ENCODE measurements at places on chromosomes 11 and 22.

DNA sequence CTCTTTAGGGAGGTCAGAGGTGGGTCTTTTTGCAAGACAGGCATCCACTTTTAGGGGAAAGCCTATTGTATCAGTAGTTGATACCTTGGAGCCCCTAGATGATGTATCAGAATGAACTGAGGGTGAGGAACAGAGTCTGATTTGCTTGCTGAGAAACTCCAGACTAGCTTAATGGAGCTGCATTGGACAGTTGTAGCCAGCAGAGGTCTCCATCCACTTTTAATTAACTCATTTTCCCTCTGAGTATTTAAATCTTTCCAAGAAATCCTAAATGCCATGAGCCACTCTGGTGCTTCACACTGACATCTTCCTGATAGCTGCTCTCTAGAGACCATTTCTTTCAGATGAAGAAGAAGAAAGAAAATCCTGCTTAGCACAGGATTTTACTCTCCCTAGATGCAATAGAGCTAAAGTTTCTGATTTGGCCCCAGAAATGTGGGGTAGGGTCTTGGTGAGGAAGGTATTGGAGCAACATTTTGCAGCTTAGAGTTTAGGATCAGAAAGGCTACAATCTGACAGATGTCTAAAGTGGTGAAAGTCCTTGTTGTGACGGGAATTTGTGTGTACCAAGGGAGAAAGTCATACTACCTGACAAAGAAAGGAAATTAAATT lies 38.0 kb downstream of the EXT2 start:
- no peak for DNase-seq

DNA sequence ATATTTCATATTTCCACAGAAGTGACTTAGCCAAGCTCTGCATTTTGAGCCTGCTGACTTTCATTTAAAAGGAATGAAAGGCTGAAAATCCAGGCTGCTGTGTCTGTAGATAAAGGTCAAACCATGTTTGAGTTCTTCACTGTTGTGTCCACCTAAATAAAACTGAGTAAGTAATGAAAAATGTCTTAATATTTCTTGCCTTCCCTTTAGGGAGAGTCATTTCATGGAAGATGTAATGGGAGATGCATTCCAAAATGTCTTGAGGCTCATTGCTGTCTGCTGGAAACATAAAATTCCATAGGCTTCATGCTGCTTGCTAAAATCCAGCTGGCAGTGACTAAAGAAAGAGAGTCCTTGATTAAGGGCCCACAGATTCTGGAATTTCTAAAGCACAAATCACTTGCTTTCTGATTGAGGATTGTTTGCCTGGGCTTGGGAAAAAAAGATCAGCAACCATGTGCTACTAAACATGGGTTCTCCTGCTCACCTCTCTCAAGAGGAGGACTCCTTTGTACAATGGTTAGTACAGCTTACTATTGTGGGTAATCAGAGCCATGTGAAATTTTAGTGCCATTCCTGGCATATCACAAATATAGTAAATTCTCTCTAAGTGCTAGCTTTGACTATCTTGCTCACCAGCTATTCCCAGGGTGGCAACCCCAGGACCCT lies 56.9 kb downstream of the PANX1 start:
- no peak for DNase-seq

DNA sequence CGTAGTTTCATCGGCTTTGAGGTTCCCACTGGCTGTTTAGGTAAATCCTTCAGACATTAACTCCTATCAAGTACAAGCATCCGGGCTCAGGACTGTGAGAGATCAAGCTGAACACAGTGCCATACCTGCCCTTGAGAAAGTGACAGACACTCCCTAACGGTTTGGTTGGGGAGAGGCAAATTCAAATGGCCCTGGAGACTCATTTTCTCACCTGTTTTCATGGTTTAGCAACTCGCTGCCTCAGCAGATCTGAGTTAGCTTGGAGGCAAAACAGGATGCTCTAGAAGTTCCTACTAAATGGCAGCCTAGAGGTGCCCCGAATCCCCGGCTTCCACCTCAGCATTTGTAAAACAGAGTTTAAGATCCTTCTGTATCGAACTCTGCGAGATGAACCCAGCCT lies 3.6 kb upstream of the FBXO3 start:
- no peak for DNase-seq

GRCh38 chr11:82631722-82632630 lies 101.7 kb downstream of the FAM181B start:
- no peak for DNase-seq

GRCh38 chr22:24926849-24927579 lies 19.5 kb downstream of the LHFPL7 start:
- no peak for DNase-seq

- no peak for DNase-seq
These were observed 17.8 kb downstream of the SLC25A18 start for GRCh38 chr22:17581056-17581455.

GRCh38 chr11:23263466-23263865 lies 403.2 kb upstream of the CCDC179 start:
- DNase-seq: no peak

- peak; percentile 59 for DNase-seq
These were observed 51.7 kb downstream of the ZBTB16 start for GRCh38 chr11:114110952-114111947.

DNA sequence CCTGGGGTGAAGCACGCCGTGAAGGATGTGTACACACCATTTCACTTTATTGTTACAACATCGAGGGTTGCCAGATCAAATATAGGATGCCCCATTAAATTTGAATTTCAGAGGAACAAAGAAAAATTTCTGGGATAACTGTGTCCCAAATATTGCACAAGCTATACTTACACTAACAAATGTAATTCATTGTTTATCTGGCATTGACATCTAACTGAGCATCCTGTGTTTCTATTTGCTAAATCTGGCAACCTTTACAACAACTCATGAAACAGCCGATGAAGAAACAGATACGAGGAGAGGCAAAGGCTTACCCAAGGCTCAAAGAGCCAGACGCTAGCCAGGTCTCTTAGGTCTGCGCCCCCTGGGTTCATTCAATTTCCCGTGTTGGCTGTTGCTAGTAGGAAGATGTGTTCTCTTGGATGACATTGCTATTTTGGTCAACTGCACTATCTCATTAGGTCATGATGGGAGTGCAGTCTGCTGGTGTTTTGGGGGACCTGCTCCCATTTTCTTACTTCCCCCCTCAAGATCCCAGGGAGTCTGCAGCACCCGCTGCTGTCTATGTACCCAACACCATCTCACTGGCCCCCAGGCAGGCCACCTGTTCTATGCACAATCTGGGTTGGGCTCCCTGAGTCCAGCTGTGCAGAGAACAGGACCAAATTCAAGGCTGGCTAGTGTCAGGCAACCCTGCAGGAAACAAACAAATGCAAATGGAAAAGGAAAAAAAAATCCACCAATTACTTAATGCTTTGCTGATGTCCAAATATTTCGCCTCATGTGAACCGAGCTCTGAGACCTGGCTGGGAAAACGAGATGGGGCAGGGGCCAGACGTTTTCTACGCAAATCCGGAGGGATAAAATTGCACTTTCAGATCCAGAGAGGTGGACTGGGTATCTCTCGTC lies 560.9 kb downstream of the MIAT start:
- no peak for DNase-seq

DNA sequence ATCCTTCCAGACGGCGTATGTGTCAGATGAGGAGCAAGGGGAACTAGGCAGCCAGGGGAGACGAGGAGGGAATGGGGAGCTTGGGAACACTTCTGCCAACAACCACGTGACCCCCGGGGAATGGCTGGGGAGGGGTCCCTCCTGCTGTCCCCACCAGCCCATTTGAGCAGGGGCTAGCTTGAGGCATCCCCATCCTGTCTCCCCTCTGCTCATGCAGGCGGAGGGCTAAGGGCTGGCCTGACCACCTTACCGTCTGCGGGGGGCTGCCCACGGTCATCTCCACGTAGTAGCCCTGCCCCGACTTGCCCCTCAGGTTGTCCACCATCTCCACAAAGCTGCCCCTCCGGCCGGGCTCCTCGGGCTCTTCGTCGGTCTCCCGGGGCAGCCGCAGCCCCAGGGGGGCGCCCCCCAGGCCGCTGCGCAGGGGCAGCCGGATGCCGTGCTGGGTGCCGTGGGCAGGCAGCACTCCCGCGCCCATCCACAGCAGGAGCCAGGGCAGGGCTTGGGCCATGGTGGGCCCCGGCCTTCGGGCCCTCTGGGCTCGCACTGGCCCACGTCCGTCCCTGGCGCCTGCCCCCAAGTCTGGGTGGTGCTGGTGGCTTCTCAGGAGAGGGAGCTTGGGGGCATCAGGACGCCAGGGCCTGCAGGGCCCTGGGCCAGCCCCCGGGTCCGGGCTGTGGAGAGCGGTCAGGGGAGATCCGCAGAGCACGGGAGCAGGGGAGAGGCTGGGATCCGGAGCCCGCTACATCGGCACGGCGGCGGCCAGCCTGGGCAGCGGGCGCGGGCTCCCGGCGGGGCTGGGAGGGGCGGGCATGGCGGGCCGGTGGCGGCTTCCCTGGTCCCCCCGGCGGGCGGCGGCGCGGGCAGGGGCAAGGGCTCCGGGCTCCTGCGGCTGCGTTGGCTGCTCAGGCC lies 515 bp downstream of the BACE1 start:
- DNase-seq: no peak

- DNase-seq: no peak
These were observed 4.5 kb downstream of the SHISA8 start for GRCh38 chr22:41910050-41911000.

DNA sequence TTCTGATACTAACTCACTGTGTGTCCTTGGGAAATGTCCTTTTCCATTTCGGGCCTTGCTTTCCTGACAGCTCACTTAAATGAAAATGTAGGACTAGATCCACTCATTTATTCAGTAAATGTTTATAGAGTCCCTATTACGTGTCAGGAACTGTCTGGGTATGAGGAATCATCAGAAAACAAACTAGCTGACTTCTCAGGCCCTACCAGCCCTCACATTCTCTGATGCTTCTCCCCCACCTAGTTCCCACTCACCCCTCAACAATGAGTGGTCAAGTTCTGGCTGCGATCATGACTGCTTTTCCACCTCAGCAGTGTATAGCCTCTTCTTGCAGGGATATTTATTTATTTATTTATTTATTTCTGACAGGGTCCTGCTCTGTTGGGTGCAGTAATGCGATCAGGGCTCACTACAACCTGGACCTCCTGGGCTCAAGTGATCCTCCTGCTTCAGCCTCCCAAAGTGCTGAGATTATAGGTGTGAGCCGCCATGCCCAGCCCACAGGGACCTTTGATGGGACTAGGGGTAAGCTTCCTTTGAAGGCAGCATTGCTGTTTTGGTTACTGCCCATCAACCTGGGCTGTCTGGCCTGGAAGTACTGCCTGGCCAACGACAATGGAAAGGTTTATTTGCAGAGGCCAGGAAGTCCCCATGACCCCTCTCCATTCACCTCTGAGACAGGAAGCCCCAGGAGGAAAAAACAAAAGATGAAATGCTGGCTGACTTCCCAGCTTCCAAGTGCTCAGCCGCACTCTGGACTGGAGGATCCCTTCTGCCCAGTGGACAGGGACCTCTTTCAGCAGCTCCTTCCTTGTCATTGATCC lies 33.1 kb upstream of the POLD3 start:
- no peak for DNase-seq

GRCh38 chr11:2839395-2839943 lies 46.1 kb downstream of the CDKN1C start:
- DNase-seq: no peak

DNA sequence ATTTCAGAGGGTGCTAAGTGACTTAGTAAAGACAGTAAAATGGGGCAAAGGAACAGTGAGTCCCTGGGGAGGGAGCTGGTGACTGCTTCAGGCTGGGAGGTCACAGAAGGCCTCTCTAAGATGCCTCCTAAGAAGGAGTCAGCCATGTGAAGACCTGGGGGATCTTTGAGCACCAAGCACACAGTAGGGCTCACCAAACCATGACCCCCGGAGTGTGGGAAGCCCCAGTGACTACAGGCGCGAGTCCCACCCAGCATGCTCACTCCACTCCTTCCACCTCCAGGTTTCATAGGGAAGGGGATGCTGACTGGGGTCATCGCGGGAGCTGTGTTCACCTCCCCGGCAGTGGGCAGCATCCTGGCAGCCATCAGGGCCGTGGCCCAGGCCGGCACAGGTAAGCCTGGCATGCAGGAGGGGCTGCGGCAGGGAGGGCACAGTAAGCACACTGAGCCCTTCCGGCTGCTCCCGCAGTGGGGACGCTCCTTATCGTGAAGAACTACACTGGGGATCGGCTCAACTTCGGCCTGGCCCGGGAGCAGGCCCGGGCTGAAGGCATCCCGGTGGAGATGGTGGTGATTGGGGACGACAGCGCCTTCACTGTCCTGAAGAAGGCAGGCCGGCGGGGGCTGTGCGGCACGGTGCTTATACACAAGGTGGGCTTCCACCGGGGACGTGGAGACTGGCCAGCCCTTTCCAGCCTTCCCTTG lies 5.9 kb downstream of the TKFC start:
- no peak for DNase-seq

DNA sequence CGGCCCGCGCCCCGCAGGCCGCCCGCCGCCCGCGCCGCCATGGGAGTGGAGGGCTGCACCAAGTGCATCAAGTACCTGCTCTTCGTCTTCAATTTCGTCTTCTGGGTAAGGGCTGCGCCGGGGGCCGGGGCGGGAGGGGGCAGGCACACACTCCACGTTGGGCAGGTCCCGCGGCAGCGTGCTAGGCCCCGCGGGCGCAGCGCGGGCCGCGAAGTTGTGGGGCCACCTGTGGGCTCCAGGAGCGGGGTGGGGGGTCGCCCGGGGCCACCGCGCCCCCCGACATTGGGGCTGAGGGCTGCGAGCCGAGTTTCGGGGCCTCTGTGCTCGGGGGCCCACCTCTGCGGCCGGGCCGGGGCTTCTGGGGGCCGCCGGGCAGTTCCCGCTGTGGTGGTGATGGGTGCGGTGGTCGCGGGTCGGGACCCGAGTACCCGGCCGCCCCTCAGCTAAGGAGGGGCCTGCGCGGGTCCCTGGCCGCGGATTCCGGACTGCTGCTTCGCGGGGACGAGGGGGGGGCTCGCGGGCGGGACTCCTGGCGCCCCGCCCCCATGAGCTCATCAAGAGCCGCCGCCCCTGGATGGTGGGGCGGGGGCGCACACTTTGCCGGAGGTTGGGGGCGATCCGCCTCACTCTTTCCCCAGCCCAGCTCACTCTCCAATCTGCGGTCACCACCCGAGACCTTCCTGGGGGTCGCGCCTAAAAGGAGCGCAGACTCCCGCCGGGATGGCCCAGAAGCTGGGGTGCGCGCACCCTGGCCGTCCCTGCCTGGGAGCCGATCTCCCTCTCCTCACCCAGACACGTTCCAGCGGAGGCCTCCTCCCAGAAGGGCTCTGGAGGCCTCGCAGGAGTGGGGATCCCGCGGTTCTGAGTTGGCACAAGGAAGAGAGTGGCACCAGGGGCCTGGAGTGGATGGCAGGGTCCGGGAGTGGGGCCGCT lies 667 bp downstream of the CD81 start:
- DNase-seq: peak; percentile 83

- DNase-seq: peak; percentile 59
These were observed 261.5 kb downstream of the LARGE1 start for GRCh38 chr22:33658775-33659174.
